ENCODE measurements at places on chromosomes 7 and 10.

DNA sequence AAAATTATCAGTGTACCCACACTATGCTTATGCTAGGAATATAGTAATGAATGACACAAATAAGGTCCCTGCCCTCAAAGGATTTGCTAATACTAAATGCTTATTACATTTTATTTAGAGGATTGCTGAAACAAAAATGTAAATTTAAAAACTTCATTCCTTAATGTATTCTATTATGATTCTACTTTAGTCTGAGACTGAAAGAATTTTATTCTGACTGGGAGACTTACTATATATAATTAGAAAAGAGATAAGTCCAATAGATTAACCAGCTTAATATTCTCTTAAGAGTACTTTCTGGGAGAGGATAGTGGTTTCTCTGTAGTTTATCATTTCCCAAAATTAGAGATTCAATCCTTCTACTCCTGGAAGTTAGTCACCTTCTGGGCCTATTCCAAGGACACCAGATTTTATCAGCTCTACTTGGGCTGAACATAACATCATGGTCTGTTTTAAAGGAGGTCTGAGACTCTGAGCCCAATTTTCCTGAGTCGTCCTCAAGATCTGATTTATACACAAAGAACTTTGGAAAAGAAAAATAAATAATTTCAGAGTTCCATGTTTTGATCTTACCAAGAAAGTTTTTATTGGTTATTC is 41.1 kb downstream of the ASZ1 start:
- peak; percentile 6 for DNase-seq

DNA sequence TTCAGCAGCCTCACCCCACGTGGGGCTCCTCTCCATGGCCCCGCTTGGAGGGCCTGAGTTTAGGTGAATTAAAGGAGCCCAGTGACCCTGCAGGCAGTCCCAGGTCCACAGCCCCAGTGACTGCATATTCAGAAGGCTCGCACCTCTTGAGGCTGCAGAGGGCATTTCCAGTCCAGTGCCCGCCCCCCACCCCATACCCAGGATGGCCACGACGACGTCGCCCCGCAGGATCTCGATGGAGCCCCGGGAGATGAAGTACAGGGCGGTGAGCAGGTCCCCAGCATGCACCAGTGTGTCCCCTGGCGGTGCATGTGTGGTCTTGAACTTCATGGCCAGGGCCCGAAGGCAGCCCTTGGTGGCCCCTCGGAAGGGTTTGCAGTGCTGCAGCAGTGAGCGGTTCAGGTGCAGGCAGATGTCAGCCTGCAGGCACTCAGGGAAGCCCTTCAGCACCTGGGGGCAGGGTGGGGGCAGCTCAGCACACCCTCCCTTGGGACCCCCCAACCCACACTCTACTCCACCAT is 28.1 kb downstream of the KCNH2 start:
- DNase-seq, result no peak

DNA sequence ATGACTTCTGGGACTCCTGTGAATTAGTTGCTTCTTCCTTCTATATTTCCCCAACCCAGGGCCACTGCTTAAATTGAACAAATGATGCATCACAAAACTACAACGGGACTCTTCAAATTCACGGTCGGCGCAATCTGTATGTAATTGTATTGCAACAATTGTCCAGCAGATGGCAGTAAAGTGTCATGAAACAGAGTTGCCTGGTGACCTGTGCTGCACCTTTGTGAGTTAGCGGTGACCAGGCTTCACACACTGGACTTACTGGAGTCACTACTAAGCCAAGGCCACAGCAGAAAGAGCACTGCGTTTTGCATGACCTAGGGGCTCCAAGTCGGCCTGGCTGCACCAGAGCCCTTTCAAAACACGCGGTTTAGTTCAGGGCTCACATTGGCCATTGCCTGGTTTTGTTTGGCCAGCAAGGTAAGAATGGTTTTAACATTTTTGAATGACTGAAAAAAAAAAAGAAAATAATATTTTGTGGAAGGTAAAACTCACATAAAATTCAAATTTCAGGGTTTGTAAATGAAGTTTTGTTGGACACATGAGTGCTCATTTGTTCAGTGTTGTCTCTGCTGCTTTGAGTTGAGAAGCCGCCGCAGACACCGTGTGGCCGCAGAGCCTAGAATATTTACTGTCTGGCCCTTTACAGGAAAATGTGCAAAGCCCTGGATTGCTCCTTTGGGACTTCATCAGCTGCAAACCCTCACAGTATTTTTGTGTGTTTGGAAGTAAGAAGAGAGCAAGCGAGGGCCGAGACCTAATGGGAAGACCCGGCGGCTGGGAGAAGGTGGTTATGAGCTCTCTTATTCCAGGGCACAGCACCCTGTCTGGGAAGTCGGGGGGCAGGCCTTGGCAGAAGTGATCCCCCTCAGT is 23.2 kb upstream of the ZNF32 start:
- peak; percentile 58 for DNase-seq

DNA sequence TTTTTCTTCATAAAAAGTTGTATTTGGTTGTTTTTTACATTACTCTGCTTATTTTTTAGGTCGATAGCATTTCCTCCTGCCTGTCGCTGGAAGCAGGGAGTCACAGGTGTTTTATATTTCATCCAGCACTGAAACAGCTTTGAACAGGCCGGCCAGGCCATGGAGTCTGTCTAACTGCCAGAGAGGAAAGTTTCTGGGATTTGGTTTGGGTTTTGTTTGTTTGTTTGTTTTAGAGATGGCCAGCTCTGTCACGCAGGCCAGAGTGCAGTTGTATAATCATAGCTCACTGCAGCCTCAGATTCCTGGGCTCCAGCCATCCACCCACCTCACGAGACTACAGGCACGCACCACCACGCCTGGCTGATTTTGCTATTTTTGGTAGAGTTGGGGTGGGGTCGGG is 23.4 kb downstream of the PROSER2 start:
- peak; percentile 39 for DNase-seq

Data from foreskin fibroblast (primary cell).